ENCODE measurements at places on chromosomes 16 and 17.

- DNase-seq, result no peak
These were observed 7.4 kb downstream of the SMIM5 start for GRCh38 chr17:75640556-75641119.

DNA sequence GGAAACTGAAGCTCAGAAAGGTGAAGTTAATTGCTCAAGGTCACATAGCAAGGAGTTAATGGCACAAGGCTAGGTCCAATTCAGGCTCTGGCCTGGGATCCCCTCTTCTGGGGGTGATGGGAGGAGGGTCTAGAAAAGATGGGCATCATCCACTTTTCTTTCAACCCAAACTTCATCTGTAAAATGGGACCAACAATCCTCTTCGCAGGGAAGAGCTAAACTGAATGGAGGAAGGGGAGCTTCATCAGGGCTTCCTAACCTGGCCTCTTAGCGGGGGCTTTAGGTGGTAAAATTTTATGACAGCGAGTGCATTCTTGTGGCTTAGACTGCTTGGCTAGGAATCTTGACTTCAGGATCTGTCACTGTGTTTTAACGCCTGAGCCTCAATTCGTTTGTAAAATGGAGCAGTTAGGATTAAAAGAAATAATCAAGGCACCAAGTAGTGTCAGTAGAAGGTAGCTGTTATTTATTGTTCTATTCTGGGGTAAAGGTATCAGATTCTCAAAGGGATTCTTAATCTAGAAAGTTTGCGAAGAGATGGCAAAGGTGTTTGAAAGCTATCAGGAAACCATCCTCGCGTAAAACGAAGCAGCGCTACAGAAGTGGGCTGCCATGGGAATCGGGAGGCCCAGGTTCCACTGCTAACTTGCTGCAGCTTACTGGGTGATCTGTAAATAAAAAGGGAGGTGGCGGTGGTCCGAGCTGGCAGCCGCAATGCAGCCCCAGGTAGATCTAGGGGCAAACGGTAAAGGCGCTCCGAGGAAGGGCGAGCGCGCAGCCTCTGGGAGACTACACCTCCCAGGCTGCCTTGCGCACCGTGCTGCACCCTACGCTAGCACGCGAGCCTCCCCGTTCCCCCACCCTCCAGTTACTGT lies 1.5 kb upstream of the SRCAP start:
- peak; percentile 89 for DNase-seq

GRCh38 chr17:2181897-2182448 lies 121.6 kb downstream of the SMG6 start:
- no peak for DNase-seq

DNA sequence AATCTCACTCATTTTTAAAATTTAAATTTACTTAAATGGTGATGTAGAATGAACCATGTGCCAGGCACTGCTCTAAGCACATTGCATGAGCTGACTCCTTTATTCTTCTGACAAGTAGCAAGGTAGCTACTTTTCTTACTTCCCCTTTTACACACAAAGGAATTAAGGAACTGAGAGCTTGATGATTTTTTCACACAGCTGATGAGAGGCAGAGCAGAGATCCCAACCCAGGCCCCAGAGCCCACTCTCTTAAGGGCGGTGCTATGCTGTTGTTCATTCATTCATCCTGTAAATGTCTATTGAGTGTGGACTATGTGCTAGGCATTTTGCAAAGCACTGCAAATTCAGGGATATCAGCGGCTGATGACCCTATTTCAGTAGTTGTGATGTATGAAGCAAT lies 17.9 kb downstream of the SEC14L5 start:
- peak; percentile 68 for DNase-seq

DNA sequence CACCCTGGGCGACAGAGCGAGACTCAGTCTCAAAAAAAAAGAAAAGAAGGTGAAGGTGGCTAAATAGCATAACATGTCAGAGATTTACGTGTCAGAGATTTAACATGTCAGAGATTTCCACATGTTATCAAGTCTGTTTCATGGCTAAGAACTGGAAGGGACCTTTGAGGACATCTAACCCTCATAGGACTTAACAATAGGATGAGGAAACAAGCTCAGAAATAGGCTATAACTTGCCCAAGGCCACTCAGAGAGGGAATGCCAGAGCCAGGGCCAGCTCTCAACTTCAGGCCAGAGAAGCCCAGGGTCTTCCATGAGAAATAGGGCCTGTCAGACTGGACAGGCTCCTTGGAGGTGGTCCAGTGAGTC lies 26.8 kb upstream of the ZNF629 start:
- DNase-seq, result no peak

GRCh38 chr17:80485846-80486245 lies 9.4 kb upstream of the NPTX1 start:
- DNase-seq, result no peak

GRCh38 chr16:85639529-85640253 lies 26.6 kb downstream of the GSE1 start:
- no peak for DNase-seq

- no peak for DNase-seq
These were observed 7.9 kb upstream of the BAIAP2 start for GRCh38 chr17:81027038-81027437.

DNA sequence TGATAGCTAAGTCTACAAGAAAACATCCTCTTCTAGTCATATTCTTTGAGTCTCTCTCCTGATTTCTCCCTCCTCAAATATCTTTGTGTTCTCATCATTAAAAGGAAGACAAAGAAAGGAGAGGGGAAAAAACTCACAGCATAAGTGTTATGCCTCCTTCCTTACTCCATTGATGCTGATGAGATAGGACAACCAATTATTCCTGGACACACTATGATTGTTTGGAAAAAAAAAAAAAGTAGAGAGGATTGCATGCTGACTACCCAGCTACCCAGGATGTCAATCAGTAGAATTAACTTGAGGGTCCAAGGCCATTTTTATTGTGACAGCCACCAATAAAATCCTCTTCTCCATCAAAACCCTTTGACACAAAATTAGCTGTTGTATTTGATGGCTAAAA lies 299.1 kb upstream of the CDH8 start:
- no peak for DNase-seq

GRCh38 chr16:22675745-22676540 lies 138.0 kb upstream of the HS3ST2 start:
- no peak for DNase-seq

GRCh38 chr17:32871746-32872145 lies 5.2 kb downstream of the MYO1D start:
- no peak for DNase-seq

DNA sequence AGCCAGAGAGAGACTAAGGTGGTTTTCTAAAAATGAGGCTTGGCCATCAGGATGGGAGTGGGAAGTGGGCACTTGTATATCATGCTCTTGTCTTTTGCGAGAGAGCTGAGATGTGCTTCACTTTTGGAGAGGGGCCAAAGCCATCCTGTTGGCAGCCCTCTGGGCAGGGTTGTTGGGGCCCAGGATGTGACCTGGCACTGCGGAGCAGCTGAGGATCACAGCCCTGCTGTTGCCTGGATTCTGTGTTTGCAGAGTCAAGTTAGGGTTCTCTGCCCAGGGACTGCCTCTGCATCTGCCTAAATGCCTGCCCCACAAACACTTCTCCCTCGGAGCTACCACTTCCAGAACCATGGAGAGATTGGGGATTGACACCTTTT lies 71.2 kb downstream of the PLD6 start:
- no peak for DNase-seq

GRCh38 chr16:6557353-6558023 lies 775.2 kb upstream of the RBFOX1 start:
- no peak for DNase-seq

- DNase-seq, result no peak
These were observed 642 bp downstream of the ZNF205 start for GRCh38 chr16:3112881-3113574.

GRCh38 chr17:61568219-61569072 lies 22.6 kb downstream of the NACA2 start:
- no peak for DNase-seq

DNA sequence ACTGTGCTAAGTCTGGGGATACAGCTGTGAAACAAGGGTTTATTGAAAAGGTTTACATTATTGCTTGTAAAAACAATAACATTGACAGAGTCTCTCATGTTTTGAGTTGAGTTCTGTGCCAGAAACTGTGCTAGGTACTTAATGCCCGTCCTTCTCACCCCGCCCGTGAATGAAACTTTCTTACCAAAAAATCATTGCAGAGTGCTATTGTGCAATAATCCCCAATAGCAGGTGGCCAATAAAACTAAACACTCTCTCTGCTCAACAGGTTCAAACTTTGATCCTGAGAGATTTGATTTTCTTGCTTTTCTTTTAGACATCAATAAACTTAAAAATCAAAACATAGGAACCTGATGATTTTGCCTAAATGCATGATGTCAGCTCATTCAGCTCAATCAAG lies 441.6 kb downstream of the HAPSTR1 start:
- no peak for DNase-seq

- no peak for DNase-seq
These were observed 5.0 kb upstream of the SPIRE2 start for GRCh38 chr16:89823087-89823823.

DNA sequence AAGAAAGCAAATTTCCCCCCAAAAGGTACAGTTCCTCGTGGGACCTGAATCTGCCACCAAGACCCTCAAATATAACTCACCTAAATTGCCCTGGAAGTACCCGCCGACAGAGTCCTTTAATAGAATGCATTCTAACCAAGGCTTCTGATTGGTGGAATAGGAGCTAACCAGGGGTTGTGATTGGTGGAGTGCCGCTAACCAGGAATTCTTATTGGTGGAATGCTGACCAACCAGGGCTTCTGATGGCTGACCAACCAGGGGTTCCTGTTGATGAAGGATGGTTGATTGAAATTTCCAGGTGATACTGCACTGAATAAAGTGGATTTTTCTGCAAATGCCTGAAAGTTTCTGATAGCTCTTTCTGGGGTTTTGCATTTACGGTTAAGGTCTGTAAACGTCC lies 6.5 kb downstream of the TFAP4 start:
- no peak for DNase-seq

DNA sequence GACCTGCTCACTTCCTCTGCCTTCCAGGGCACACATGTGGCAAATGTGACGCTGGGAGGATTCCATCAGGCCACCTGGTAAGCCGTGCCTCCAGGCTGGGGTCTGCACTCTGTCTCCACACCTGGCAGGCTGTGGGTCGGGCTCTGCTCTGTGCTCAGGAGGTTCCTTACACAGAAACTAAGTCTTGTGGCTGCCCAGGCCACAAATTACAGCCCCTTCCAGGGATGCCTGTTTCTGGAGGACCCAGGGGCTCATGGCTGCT lies 58.2 kb downstream of the RMI2 start:
- no peak for DNase-seq

DNA sequence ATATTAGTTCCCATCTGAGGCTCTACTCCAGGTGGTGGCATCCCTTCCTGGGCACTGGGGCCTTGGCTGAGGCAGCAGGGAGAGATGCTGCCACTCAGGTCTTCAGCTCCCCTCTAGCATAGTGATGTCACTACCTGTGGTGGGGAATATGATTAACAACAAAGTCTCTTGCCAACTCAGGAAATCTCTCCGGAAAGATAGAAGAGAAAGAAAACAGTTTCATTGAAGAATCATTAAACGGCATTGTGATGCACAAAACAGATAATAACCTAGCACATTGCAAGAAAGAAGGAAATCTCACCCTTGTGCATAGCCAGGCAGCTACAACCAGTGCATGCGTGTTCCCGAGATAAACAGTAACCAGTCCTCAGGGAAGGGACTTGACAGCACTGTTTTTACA lies 12.2 kb upstream of the ZNF267 start:
- no peak for DNase-seq

GRCh38 chr16:4123616-4124300 lies 7.5 kb upstream of the ADCY9 start:
- no peak for DNase-seq

DNA sequence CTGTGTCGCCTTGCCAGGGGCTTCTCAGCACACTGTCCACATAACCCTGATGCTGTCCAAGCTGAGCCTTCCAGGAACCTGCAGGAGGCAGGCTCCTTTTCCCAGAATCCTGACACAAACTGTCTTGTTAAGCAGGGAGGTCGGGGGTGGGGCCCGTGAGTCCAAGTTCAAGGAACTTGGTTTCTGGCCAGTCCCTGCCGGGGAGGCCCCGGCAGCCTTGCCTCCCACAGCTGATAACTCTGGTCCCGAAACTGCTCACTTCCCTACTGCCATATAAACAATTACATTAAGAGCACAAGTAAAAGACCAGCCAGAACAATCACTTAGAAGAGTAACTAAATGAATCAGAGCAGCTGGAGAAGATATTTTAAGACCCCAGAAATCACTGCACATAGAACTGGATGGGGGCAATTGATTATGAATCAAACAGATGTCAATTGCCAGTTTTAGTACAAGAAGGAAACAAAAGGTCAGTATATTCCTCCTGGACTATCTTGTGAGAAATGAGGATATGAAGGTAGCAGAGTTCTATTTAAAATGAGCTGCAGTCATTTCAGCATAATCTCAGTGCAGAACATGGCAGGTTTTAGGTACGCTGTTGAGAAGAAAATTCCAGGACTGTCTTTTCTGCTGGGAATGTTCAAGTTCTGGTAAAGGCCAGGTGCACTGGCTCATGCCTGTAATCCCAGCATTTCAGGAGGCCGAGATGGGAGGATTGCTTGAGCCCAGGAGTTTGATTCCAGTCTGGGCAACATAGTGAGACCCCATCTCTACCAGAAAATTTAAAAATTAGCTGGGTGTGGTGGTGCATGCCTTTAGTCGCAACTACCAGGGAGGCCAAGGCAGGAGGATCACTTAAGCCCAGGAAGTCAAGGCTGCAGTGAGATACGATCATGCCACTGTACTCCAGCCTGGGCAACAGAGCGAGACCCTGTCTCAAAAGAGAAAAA lies 169.8 kb downstream of the PITPNC1 start:
- peak; percentile 60 for DNase-seq

GRCh38 chr16:84103678-84104077 lies 13.1 kb downstream of the MBTPS1 start:
- DNase-seq, result no peak

- DNase-seq, result no peak
These were observed 200.1 kb downstream of the KCNJ2 start for GRCh38 chr17:70369391-70369790.

GRCh38 chr16:81593481-81593880 lies 148.9 kb downstream of the CMIP start:
- DNase-seq, result no peak

DNA sequence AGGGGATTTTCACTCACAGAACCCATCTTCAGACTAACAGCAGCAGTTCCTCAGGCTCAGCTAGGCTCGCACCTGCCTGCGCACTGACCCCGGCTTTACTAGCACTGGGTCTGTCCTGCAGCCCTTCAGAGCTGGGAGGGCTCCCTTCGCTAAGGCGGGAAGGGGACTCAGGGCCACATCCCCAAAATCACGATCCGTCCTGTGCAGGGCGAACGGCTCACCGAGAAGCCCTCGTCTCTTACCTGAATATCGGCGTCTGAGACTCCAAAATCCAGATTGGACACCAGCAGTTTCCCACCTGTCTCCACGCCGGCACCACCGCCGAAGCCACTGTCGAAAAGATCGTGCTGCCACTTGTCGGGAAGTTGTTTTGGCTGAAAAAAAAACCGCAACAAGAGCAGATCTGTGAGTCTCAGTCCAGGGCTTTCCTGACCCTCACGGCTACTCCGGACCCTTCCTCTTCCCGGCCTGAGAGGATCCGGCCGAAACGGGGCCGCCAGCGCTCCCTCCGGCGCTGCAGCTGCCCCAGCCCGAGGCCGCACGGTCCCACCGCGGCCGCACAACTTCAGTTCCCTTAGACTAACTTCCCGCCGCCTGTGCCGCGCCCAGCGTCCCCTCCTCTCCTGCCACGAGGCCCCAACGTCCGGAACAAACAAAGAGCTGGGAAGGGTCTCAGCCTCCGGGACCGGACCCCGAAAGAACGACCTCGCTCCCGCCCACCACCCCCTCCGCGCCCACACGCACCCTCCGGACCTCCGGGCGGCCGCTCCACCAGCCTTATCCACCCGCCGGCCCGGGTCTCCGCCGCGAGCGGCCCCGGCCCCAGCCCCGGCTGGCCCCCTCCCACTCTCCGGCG lies 711 bp downstream of the ALYREF start:
- no peak for DNase-seq

Measured in GM18507 (cell line).